Kidney capillary endothelial cell (primary cell): ENCODE measurements at places on chromosomes 4 and X.

DNA sequence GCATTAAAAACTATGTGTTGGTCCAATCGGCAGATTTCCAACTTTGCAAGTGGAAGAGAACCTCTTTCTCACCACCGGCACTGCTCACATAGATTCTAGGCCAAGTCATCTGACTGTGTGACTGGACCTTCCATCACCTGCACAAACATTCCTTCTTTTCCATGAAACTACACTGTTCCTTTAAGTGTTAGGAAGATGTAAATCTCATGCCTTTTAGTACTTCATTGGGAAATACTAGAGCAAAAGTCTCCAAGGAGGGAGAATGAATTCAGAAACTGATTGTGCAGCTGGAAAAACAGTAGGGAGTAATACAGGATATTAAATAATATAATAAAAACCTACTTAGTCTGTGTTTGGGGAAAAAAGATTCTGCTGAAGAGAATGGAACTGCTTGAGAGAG lies 238.2 kb downstream of the GPC3 start:
- no peak for DNase-seq

- DNase-seq: no peak
Measured at GRCh38 chr4:177041356-177041755, 248.6 kb upstream of the VEGFC start.

DNA sequence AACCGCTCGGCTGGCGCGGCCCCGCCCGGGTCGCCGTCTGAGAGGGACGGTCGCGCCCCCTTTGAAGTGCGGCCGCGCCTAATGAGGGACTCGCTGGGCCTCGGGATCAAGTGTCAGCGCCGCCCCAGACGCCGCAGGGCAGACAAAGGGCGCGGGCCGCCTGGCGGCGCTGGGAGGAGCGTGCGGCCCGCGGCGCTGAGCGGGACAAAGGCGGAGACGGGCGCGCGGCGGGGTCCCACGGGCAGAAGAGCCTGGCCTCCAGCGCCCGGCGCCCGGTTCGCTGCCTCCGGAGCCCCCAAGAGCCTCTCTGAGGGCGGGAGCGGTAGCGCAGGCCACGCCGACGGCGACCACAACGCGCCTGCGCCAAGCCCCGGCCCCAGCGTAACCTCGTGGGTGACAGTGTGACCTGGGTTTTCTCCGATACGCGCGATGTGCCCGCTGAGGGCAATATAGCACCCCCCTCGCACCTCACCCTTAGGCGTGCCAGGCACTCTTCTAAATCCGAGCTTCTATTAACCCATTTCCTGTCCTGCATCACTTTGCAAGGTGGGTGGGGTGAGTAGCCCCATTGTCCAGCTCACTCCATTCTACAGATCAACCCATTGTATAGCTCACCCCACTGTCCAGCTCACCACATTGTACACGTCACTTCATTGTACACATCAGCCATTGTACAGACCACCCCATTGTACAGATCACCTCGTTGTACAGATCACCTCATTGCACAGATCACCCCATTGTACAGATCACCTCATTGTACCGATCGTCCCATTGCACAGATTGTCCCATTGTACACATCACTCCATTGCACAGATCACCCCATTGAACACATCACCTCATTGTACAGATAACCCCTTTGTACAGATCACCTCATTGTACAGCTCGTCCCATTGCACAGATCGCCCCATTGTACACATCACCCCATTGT lies 33.7 kb upstream of the STX18 start:
- DNase-seq: peak; percentile 44

DNA sequence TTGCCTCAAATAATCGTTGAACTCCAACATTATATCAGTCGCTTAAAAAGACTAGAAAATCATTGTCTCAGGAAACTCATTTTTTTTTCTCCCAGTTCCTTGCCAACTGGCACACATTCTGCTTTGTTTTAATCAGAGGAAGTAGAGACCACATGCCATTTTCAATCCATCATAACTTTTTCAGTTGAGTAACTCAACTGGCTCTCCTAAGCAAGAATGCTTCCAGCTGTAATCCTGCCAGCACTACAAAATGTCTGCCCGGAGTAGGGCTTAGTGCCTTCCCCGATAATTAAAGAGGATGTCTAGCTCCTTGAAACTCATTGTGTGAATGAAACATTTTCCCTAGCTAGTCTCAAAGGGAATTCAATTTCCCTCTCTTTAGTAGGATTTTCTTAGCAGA lies 33.0 kb downstream of the FREM3 start:
- DNase-seq: no peak

- DNase-seq: peak; percentile 44
Measured at GRCh38 chrX:16771483-16772398, 14.5 kb upstream of the TXLNG start.

DNA sequence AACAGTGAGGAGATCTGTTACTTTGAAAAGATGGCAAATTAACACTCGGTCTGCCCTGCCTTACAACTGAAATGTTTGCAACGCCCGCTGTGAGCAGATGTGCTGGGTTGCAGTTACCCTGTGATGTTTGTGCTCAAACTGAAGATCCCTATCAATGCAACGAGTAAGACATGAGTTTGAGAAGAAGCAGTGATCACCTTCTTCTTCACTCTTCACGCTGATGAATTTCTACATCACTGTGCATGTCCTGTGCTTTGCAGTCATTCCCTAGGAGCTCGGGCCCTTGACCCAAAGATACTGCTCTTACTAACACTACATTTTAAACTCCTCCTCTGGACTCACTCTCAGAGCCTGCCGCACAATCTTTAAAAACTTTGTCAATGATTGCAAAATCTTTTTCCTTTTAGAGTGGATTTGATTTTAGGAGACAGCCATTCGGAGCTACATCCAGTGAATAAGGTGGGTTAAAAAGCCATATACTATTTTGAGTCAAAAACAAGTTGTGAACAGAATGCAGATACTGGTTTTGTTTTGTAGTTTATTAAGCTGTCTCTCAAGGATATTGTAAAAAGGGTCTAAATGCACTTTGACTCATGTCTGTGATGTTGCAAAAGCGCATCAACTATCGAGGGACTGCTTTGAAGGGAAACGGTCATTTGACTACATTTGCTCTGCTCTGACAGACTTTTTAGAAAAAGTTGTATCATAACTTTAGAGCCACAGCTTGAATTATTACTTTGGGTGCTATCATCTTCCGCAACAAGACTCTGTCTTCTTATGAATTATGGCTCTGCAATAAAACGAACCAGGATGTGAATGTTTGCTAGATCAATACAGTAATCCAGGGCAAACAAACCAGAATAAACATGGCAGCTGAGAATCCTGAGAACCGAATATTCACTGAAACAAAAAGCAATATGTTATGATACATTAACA lies 5.7 kb upstream of the RHOH start:
- no peak for DNase-seq

GRCh38 chr4:39353478-39354253 lies 12.5 kb downstream of the RFC1 start:
- peak; percentile 40 for DNase-seq

DNA sequence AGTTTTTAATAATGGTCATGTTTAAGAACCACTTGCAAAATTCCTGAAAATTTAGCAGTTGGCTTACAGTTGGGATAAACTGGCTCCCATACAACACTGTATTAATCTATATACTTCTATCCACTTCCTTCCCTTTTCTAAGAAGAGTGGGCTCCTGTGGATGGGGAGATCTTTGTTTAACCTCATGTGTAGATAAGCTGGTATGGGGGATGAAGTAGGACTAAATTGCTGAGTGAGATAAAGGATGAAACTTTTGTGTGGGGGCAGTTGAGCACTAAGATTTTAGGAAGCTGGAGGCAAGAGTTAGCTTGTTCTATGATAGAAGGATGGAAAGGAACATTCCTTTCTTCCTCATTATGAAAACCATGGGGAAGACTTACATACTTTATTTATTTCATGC lies 54.6 kb upstream of the ATP8A1 start:
- no peak for DNase-seq

GRCh38 chr4:164937576-164938270 lies 39.7 kb downstream of the TRIM61 start:
- no peak for DNase-seq

DNA sequence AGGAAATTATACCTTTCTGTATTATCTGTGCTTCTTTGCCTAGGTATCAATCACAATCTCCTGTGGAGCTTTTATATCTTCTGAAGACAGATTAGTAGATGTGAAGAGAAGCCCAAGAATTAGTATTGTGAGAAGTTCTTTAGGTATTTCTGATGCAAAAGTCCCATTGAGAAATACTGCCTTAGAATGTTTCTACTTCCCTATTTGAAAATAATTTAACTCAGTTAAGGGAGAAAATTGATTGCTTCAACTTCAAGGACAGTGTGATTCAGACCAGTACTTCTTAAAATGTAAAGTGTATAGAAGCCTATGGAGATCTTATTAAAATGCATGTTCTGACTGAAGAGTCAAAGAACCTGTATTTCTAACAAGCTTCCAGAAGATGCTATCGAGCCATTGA lies 9.0 kb downstream of the EIF1AX start:
- DNase-seq: no peak

GRCh38 chr4:130077275-130077674 lies 981.3 kb downstream of the C4orf33 start:
- no peak for DNase-seq

GRCh38 chr4:47374477-47374876 lies 89.0 kb downstream of the COMMD8 start:
- DNase-seq: no peak

- no peak for DNase-seq
Measured at GRCh38 chrX:17792826-17793225, 55.5 kb downstream of the SCML1 start.

DNA sequence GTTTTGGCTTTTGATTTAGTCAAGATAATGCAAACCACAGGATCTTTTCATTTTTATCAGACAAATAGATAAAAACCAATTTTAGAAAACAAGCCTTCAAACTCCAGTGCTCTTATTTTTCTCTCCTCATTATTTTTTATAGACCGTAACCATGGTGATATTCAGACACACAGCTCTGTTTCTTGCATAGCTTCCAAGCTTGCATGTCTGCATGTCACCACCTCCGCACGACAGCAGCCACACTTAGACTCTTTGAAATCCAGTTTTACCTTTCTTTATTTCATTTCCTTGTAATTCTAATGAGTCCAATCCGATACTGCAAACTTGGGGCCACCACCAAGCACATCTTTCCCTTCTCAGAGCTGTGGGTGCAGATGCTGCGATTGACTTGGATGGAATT lies 94.3 kb upstream of the GPM6A start:
- DNase-seq: no peak

DNA sequence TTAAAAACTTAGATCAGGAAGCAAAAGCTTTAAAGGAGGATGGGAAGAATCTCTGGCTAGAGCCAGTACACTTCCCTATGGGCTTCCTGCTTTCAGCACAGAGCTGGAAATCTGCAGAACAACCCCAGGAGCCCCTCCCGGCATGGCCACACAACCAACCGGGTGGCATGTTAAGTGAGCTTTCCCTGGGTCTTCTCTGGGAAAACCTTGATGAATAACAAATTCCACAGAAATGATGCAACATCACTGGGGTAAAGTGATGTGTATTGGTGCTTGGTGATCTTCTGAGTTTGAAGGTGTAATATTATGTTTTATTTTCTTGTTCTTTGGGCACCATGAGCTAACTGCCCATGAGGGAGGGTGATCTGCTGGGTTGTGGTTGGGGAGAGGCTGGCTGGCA lies 22.1 kb downstream of the NHS start:
- no peak for DNase-seq

DNA sequence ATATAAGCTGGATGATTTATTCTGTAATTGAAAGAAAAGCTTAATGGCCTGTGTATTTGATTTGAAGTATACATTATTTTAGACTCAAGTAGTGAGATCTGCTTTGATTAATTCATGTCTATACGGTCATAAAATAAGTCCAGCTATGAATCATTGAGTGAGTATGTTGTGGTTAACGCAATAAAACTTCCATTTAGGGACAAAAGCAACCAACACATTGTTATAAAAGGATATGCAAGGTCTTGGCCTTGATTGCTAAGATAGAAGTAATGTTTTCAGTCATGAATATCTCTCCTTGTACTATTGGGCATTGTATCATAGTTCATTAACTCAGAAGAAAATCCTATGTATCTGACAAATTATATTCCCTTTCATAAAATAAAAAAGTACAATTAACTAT lies 162.1 kb downstream of the EPHA5 start:
- no peak for DNase-seq

- no peak for DNase-seq
Measured at GRCh38 chr4:31741326-31741725, 1021.2 kb downstream of the PCDH7 start.

GRCh38 chrX:132231587-132231986 lies 12.3 kb upstream of the RAP2C start:
- no peak for DNase-seq

DNA sequence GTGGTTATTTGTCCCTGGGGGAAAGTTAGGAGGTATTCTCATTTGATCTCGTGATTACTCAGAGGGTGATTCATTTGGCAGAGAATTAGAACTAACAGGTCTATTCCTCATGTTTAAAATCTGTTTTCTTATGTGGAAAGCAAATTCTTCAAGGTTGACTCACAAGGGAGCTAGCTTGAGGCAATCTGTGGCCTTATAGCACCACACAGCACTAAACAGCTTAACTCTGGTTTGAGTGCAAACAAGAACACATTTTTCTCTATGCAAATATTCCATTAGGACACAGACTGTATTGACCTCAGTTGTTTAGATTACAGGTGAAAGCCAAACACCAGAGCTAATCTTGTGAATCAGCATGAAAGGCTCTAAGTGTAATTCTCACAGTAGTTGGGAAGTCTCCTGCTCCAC lies 694.4 kb upstream of the POU3F4 start:
- DNase-seq: no peak

- no peak for DNase-seq
Measured at GRCh38 chr4:96164814-96165351, 325.0 kb downstream of the PDHA2 start.

DNA sequence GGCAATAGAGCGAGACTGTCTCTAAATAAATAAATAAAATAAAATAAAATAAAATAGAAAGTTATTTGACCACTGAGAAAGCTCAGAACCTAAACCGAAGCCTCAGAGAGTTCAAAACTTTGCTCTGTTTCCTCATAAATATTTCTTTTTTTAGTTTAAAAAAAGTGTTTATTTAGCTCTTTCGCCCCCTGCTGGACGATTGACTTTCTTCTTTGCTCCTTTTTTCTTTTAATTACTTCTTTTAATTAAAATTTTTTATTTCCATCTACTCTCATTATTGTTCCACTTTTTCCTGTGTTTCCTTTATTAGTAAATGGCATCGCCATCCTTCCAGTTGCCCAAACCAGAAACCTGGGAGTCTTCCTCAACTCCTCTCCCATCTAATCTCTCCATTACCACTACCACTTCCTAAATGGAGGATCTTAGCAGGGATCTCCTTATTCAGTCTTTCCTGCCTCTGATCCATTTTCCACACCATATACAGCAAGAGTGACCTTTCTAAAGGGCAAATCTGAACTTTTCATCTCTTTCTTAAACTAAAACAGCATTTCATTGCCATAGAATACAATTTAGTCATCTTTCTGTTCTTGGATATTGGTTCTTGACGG lies 728 bp upstream of the IL13RA2 start:
- DNase-seq: no peak

GRCh38 chr4:179597301-179597700 lies 2155.1 kb upstream of the AGA start:
- DNase-seq: no peak

DNA sequence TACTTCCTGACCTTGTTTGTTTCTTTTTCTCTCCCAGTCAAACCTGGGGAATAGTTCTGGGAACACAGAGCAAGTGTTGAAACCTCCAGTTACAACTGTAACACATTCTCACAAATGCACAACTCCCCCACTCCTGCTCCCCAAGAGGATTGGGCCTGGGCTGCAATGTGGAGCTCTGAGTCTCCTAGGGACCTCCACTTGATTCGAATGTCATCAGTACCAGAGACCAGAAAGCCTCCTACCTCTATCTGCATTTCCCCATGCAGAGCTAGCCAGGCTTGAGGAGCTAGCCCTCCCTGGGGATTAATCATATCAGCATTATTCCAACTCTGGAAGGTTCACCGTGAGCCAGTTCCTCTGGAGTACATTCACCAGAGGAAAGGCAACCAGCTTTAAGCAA lies 41.7 kb upstream of the CITED1 start:
- DNase-seq: no peak
